T-cell (primary cell): ENCODE measurements at places on chromosomes 2 and 18. TPM values are rescaled to one million over a fixed set of nuclear protein-coding genes. Genes with fewer than 3 reads are reported as not detected.

CERKL gene
- not detected for total RNA-seq

UGT1A5 gene
- total RNA-seq = not detected

CFC1 gene
- not detected for total RNA-seq

GRCh38 chr2:134021830-134022524 lies 231.9 kb upstream of the MGAT5 start:
- DNase-seq = no peak

GRCh38 chr2:54639609-54640008 lies 83.9 kb upstream of the EML6 start:
- no peak for DNase-seq

PLEKHH2 gene
- total RNA-seq = 3.1 TPM

- DNase-seq = no peak
Observed at GRCh38 chr2:206323486-206323885, 49.0 kb downstream of the ZDBF2 start.

GRCh38 chr2:241198381-241199279 lies 10.2 kb downstream of the ANO7 start:
- no peak for DNase-seq

DNA sequence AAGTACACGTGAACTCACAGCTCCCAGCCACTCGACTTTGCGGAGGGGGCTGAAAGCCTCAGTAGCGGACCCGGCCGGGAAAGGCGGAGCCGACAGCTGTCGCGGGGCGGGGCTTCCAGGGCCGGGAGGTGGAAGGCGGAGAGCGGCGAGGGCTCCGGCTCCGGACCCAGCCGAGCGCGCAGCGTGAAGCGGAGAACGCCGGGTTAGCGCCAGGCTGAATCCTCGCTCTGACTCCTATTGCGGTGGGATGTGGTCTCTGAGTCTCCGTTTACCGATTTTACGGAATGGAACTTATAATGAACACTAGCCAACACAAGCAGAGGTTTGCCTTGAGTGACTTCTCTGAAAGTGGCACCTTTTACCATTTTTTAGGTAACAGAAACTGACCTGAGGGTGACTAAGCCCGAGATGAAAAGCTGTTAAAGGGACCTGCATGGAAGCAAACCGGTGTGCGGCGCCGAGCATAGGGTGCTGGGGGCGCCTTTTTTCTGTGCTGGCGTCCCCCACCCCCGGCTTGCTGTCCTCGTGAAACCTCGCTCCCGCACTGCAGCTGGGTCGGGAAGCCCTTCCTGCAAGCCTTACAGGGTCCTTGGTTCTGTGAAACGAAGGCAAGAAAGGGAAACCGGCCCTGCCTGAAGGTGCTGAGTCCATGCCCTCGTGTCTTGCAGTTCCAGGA lies 72.9 kb downstream of the EN1 start:
- no peak for DNase-seq

DNA sequence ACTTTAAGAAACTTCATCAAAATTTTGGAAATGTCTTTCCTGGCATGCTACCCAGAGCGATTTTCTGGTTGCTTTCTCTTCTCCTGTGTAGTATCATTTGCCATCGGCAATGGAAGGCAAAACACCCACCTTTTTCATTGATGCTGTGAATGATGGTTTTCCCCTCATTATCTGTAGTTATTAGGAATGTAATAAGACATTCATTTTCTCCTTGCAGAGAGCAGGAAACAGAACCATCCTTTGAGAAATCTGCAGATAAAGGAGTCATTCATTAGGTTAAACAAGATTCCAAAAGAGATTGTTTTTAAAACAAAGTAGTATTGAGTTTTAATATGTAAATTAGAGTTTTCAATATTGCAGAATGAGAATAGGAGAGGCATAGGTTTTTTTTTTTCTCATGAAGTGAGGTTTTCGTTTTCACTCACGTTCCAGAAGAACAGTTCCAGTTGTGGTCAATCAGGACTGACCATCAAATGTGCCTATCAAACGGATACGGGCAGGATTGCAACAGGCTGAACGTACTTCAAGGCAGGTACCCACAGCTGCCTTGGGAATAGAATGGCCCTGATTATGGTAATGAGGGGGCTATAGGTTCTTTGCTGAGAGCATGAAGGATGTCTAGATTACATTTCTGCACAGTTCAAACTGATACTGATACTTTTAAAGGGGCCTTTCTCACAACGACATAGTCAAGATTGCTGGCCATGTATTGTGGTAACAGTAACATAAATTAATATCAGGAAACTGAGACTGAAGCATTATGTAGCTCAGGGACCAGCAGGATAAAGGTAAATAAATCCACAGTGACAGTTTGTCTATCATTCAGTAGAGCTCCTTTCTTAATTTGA lies 49.8 kb upstream of the PLA2R1 start:
- DNase-seq = no peak

CNDP1 gene
- not detected for total RNA-seq

GRCh38 chr2:65495251-65495877 lies 63.0 kb upstream of the SPRED2 start:
- no peak for DNase-seq

DNA sequence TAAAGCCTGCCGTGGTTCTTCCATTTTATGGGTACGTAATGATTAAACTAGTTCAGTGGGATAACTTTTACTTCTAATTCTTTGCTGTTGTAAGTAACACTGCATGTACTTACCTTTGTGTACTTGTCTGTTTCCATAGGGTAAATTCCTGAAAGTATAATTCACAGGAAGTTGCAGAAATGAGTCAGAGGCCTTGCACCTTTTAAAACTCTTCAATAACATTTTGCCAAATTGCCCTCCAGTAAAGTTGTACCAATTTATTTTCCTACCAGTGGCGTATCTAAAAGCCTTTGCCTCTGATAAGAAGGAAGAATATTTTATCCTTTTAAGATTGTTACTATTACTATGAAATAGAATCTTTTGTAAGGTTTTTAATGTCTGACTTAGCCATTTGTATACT lies 65.1 kb downstream of the CAB39 start:
- DNase-seq = no peak

DNA sequence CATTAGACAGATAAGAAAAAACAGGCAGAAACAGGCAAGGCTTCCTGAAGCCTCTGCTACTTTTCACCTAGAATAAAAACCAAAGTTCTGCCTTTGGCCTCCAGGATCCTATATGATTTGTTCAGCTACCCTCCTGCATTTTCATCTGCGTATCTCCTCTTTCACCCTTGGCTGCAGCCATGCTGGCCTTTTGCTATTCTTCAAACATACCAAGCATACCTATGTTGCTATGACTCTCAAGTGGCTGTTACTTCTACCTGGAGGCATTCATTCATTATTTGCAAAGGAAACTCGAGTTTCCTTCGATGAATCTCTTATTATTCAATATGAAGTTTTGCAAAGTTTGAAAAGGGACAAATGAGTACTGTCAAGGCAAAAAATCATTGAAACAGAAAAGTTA lies 106.4 kb upstream of the HNMT start:
- no peak for DNase-seq

GRCh38 chr18:59087391-59087790 lies 52.3 kb upstream of the SEC11C start:
- DNase-seq = no peak

REG3G gene
- total RNA-seq = 0.32 TPM

- DNase-seq = no peak
Observed at GRCh38 chr2:177599139-177599688, 206.6 kb downstream of the AGPS start.

- DNase-seq = no peak
Observed at GRCh38 chr18:24219561-24220317, 80.9 kb downstream of the CABYR start.

OXER1 gene
- total RNA-seq = 0.20 TPM

CLEC4F gene
- total RNA-seq = not detected

- peak; percentile 41 for DNase-seq
Observed at GRCh38 chr18:58180738-58181353, 136.8 kb downstream of the NEDD4L start.

DNA sequence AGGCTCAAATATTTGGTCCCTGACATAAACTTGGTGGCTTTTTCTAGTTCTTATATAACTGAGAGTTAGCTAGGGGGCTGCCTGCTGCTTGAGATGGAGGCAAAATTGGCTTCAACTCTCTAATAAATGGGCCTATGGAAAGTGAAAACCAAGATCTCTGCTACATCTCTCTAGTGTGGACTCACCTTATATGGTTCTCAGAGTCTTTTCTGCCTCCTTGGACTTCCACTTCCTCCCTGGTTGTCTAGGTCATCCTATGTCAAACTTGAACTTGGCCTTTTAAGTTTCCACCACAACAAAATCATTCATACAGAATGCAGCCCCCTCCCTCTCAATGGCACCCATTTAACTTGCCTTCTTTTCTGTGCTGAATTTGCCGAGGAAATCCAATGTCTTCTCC lies 23.9 kb upstream of the ARHGAP25 start:
- no peak for DNase-seq

DNA sequence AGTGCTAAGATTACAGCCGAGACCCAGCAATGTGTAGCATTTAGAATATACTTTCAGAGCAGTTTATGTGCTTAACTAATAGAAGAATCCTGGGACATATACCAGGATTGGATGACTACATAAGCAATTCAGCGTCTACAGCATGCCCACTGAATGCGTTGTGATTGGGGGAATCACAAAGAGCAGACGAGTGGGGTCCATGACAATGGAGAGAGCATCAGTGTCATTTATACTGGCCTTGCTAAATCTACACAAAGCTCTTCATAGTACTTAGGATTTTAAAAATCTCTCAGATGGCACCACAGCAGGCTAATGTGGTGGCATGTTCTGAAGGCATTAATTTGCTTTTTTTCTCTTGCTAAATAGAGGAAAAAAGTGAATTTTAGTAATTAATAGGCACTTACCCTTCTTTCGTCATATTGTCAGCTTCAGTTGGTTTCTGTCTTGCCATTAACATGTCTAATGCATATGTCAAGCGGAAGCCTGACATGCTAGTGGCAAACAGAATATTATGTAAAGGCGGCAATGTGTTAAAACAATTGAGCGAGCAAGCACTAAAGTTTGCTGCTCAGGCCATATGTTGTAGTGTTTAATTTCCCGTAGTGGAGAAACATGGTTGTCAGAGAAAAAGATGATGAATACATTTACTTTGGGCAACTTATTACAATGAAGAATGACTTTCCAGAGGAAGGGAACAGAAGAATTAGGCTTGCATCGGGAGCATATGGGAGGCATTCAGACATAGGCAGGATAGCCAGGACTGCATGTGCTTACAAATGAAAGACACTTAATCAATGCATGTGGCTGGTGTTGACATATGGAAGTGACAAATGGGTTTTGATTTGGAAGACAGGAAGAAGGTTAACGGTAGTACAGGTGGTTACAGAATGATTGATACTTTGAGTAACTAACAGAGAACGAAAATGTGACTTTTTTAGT lies 145.2 kb downstream of the ICOS start:
- no peak for DNase-seq

CACNB4 gene
- 0.47 TPM for total RNA-seq

DNA sequence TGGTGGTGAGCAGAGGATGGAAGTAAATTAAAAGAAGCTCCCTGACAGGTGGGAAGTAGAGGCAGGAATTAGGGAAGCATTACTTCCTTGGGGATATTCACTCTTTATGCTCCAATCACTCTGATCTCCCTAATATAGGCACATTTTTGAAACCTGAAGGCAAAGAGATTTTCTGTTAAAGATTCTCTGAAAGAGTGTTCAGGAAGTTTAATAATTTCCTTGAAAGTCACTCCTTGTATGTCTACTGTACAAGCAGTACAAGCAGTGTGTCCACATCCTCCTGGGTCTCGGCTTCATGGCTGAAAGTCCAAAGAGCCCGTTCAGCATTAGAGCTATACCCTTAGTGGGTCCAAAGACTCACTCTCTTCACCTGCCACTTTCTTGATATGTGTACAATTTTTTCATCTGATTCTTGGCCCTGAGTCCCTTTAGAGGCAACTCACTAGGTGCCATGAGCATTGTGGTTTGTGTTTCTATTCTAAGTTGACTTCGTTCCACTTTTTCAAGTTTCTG lies 60.2 kb downstream of the AAK1 start:
- no peak for DNase-seq

ANKRD12 gene
- total RNA-seq = 183 TPM

IFIH1 gene
- 25.1 TPM for total RNA-seq

CAVIN2 gene
- 0.26 TPM for total RNA-seq

DNA sequence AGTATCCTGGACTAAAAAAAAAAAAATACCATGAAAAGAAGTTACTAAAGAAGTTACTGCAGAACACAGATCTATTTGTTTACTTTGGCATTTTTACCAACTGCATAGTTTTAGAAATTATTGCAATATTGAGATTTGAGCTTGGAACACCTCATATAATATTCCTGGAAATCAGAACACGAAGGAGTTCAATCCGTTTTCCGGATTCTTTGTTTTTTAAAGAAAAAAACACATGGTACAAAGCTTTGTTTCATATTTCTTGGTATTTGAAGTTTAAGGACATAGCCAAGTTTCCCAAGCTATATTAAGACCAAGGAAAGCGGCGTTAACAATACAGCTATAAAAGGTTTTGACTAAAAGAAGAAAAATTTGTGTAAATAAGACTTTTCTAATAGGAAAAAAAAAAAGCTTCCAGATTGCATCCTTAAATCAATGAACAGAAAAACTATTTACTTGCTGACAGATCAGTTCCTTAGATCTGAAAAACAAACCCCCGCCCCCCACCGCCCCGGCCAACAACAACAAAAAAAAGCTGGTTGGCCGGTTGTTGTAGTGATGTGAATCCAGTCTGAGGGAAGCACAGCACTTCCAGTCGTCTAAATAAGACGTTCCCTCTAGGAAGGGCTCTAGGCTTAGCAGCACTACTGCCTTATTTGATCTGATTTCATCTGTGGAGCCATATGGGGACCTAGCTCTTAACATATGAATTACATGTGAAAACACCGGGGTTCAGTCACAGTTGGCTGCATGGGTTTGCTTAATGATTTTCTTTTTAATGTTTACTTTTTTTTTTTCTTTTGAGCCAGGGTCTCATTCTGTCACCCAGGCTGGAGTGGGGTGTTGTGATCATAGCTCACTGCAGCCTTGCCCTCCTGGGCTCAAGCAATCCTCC lies 2.5 kb upstream of the RHOB start:
- no peak for DNase-seq

AGXT gene
- 0.88 TPM for total RNA-seq

DNA sequence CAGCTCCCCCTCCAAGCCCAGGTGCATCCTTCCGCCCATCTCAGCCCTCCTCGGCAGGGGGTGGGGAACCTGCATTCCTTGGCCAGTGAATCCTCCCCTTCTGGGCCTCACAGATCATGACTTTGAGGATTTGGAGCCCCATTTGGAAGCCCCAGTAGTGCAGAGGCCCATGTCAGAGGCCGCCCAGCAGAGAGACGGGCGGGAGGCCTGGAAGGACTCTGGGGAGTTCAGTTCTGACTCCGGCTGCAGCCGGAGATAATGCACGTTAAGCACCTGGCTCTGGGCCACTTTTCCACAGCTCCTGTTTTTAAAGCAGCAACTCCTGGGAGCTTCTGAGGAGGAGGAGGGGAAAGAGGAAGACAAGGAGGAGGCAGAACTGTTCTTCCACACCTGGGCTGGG lies 14.9 kb downstream of the ATOH8 start:
- DNase-seq = no peak

LYG2 gene
- not detected for total RNA-seq

GRCh38 chr2:171578127-171578803 lies 56.0 kb downstream of the CYBRD1 start:
- no peak for DNase-seq
